NT2/D1 (cell line): ENCODE measurements at places on chromosomes 7 and 10.

DNA sequence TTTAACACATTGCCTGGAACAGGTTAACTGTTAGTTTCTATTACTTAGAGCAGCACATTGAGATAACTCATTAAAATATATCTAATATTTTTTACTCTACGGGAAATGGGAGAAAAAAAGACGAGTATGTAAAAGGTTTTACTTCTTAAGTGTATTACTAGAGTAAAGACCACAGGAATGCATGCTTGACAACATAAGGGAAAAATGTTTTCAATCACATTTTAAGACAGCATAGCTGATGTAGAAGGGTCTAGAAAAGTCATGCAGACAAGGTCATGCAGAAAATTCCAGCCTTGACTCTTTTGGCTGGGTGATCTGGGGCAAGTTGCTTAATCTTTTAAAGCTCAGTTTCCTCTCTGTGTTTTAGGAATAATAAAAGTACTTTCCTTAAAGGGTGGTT is 806.2 kb downstream of the CNTNAP2 start:
- no peak for DNase-seq

GRCh38 chr7:155842496-155843265 is 30.4 kb upstream of the SHH start:
- DNase-seq: no peak

GRCh38 chr7:133771788-133772419 is 355.2 kb upstream of the LRGUK start:
- DNase-seq: no peak

GRCh38 chr7:82049891-82050533 is 280.2 kb upstream of the HGF start:
- no peak for DNase-seq

DNA sequence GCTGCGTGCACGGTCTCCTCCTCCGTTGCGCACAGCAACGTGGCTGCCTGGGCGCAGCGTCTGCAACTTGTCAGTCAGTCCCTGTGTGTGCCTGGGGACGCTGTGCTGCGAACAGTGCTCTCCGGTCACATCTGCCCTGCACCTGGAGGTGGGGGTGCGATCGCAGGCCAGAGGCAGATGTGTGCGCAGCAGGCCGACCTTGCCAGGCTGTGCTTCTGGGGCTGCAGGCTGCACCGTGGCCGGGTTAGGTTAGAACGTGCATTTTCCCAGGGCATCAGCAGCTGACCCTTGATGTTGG is 8.2 kb upstream of the GET4 start:
- DNase-seq: no peak

DNA sequence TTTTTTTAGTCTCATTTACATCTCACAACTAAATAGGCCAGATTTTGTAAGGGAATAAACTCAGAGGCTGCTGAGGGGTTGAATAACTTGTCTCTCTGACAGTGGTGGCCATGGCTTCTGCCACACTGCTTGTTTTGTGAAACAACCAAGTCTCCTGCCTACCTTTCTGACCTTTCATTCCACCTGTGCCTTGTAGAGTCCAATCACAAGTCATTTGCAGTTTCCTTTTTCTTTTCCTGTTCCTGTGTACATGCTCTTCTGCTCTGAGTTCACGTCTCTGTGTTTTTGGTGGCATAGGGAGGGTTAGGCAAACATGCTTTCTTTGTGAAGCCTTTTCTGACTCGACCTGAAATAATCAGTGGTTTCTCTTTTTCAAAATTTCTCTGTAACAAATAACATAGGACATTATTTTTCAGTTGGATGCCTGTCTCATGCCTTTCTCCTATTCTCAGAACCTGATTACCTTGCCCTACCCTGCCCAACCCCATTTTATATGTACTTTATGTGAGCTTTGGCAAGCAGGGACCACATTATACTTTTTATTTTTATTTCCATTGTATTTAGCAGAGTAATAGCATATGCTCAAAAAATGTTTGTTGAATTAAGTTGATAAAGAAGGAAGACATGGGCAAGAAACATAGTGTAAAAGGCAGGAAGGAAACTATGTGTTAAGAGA is 81.7 kb downstream of the HDAC9 start:
- no peak for DNase-seq

DNA sequence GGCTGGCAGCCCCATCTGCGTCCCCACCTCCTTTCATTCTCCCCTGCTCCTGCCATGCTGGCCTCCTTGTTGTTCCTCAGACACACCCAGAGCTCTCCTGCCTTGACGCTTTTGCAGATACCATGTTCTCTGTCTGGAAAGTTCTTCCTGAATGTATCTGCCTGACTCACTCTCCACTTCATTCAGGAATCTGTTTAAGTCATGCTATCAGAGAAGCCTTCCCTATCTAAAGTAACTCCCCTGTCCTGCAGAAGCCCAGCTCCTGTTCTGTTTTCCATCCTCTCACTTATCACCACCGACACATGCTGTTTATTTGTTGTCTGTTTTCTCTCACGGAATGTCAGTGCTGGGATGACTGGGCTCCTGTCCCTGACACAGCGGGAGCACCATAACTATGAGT is 82.0 kb downstream of the AFAP1L2 start:
- DNase-seq: no peak

DNA sequence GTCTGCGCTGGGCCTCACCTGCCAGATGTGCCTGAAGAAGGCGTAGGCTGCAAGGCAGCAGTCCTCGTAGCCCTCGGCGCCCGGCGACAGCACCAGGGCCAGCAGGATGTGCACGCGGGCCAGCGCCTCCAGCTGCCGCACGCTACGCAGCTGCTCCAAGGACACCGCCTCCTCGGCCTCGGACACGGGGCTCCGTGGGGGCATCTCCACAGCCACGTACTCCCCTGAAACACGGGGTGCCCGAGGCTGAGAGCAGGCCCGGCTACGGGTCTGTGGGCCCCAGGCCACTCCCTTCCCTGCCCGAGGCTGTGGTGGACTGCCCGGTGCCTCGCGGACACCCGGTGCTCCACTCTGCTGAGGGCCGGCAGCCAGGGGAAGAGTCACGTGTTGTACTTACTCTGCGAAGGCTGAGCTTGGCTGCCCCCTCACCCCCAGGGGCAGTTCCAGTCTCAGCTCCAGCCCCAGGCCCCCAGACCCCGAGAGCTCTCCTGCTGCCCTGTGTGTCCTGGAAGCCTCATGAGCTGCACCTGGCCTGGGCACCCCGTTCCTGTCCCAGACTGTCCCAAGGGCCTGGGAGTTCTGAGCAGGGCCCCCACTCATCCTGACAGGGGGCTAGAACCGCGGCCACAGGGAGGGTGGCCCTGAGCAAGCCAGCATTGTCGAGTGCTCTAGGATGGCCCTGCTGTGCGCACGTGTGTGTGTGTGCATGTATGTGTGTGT is 62.8 kb downstream of the CFAP46 start:
- DNase-seq: no peak

- peak; percentile 70 for DNase-seq
Measured at GRCh38 chr7:100568896-100569844, 4.5 kb downstream of the SAP25 start.

- DNase-seq: no peak
Measured at GRCh38 chr7:7207876-7208275, 25.5 kb downstream of the C1GALT1 start.

- DNase-seq: no peak
Measured at GRCh38 chr10:22702348-22702747, 12.0 kb downstream of the PIP4K2A start.
